ENCODE measurements at places on chromosomes 11 and 22.

- no peak for DNase-seq
Measured at GRCh38 chr11:99739464-99740089, 718.8 kb downstream of the CNTN5 start.

DNA sequence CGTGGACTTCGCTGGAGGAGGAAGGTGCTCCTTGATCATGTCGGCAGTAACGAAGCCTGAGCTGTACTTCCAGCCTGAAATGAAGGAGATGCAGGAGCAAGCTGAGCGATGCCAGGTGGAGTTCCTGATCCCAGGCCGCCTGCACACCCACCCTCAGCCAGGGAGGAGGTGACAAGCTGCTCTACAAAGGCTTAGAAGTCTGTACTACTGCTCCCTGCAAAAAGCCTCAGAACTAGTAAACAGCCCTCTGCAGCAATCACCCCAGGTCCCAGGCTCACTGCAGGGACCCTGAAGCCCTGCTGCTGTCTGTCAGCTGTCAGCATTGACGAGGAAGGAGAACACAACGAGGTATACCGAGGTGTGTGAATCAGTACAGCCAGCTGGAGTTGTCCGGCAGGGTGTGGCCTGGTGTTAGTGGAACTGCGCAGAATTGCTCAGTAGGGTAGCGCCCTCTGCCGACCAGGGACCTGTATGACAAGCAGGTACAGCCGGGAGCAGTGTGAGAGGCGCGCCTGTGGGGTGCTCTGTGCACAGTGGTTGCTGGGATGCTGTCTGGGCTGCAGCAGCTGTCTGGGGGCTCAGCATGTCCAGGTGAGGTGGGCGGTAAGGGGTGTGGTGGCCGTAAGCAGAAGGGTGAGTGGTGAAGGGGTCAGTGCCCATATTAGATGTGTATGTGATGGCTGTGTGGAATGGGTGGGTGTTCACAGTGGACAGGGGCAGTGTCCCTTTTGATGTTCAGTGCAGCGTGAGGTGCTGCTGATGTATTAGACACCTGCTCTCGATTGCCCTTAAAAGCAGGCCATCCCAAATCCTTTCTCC, 7.6 kb downstream of the CYB5R2 start:
- peak; percentile 39 for DNase-seq

GRCh38 chr11:46389450-46390330, 1.9 kb downstream of the CHRM4 start:
- peak; percentile 73 for DNase-seq

GRCh38 chr11:92892802-92893684, 76.4 kb upstream of the MTNR1B start:
- no peak for DNase-seq

DNA sequence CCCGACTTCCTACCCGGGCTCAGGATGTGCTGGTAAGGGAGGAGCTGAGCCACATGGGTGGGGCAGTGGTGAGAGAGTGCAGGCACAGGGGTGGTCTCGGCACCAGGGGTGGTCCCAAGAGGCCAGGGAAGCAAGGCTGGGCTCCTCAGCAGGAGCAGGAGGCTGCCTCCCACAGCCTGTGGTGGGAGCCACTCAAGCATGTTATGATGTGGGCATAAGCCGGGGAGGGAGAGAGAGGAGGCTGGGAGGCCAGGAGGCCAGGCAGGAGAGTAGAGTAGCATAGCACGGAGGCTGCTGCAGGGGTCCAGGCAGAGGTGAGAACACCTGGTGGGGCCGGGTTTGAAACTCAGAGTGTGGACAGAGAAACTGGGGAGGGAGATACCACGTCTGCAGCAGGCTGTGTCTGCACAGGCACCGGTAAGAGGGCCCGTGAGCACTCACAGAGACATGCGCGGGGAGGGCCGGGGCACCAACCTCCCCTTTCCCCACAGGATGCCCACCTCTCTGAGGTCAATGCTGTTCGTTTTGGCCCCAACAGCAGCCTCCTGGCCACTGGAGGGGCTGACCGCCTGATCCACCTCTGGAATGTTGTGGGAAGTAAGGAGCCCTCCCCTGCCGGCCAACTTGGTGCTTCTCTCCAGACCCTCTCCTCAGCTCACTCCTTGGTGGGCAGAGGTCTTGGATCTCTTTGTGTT, 10.7 kb downstream of the ATG16L2 start:
- DNase-seq: no peak

- peak; percentile 67 for DNase-seq
Measured at GRCh38 chr11:68841718-68842426, at the start of gene CPT1A. TSS of gene CPT1A (minus strand) at chr11:68841916. CDS start at chr11:68815474, 26,442 bp downstream.

DNA sequence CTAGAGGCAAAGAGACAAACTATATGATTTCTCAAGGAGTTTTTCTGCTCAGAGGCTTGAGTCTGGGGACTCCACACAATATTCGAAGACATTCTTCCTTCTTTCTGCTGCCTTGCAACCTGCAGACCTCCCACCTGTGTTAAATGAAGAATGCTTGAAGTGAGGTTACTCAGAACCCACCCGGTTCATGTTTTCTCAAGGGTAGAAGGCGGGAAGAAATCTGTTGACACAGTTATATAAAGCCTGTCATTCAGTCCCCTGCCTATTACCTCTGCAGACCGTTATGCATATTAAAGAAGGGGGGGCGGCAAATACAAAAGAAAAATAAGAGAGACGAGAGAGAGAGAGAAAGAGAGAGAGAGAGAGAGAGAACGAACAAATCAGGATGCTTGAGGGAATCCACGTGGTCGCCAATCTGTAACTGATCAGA, 2.2 kb upstream of the KMT2A start:
- no peak for DNase-seq

DNA sequence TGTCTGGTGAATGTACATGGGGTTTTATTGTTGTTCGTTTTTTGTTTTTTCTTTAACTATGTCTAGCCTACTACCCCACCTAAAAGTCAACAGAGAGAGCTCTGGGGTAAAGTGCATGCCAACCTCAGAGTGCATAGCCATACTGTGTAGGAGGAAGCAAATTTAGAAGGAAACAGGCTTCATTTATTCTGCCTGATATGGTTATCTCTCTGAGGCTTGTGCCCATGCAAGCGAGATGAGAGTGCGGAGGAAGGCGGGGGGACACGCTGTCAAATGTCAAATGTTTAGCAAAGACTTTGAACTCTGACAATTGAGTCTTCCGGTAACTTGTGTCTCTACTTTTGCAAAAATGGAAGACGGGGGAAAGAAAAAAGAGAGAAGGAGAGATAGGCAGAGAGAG, 295.5 kb downstream of the ETS1 start:
- DNase-seq: no peak

DNA sequence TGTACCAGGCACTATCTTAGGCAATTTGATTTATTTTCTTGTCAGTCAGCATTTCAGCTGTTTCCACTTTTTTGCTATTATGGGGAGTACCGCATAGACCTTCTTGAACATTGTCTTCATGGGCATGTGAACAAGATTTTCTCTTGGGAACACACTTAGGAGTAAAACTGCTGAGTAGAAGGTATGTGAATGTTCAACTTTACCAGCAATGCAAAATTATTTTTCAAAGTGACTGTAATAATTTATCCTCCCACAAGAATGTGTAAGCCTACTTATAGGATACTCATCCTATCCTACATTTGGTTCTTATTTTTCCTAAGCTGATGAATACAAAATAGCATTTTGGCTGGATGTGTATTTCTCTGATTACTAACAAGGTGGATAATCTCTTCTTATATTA, 132.0 kb upstream of the NAV2 start:
- DNase-seq: no peak

- DNase-seq: no peak
Measured at GRCh38 chr11:23680488-23681230, 816.2 kb upstream of the LUZP2 start.

- no peak for DNase-seq
Measured at GRCh38 chr11:73894725-73895335, 18.0 kb downstream of the PAAF1 start.

DNA sequence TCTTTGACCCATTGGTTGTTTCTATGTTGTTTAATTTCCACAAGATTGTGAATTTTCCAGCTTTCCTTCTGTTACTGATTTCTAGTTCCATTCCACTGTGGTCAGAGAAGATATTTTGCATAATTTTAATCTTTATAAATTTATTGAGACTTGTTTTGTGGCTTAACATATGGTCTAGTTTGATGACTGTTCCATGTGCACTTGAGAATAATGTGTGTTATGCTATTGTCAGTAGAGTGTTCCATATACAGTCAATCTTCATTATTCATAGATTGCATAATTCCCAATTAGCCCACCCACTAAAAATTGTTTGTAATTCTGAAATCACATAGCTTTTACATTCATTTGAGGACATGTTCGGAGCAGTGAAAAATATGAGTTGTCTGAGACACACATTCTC, 346.1 kb upstream of the DDI1 start:
- DNase-seq: no peak

GRCh38 chr11:74701351-74701750, 29.9 kb downstream of the CHRDL2 start:
- DNase-seq: no peak

GRCh38 chr11:64643920-64644646, 53.1 kb downstream of the SLC22A12 start:
- no peak for DNase-seq

DNA sequence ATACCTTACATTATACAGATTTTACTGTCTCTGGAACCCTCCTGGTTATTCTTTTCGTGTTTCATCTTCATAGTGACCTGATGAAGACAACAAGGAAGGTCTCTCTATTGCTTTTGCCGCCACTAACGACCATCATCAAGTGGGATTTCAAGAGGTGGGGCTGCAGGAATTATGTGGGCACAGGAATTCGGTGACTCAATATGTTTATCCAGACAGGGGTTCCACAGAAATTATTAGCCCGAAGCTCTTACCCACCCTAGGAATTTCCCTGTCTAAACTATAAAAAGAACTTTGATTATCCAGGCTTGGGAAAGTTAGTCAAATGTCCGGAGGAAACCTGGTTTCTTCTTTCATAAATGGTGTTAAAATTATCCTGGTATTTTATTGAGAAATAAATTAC, 566.8 kb upstream of the TENM4 start:
- no peak for DNase-seq

GRCh38 chr11:105164208-105164607, 24.6 kb upstream of the CARD18 start:
- no peak for DNase-seq
